ENCODE measurements at places on chromosomes 4 and X.

- no peak for DNase-seq
Observed at GRCh38 chr4:125639182-125639621, 324.4 kb downstream of the FAT4 start.

DNA sequence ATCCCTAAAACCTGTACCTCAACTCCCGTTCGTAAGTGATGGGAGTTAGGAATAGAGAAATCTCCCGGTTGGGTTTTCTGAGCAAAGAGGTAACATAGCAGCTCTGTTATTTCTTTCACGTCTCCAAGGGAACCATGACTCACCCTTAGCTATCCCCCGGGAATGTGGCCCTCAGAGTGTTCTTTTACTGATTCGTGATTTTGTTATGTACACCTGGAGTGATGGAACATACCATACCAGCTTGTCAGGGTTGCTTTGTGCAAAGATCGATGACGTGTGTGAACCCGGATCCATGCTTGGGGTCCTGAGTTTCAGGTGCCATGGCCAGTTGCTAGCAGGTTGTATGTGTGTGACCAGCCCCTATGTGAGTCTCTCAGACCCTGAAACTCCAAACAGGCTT lies 52.6 kb downstream of the HPRT1 start:
- no peak for DNase-seq

DNA sequence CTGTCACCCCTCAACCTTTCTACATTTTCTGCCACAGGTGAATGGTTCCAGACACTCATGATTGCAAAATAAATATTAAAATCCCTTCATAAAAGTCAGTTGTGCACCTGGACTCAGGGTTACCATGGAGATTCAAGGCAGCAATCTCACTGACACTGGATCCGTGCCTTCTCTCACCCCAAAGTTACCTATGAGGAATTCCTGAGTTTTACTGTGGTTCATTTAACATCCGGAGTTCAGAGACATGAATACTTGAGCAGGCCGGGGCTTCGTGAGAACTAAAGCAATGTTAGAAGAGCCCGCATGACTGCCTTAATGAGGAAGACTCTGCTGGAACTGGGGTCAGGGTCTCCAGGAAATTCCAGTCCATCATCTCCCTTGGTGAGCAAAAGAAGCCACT lies 12.5 kb upstream of the CLNK start:
- DNase-seq, result no peak

- no peak for DNase-seq
Observed at GRCh38 chr4:64889906-64890610, 480.8 kb upstream of the TECRL start.

DNA sequence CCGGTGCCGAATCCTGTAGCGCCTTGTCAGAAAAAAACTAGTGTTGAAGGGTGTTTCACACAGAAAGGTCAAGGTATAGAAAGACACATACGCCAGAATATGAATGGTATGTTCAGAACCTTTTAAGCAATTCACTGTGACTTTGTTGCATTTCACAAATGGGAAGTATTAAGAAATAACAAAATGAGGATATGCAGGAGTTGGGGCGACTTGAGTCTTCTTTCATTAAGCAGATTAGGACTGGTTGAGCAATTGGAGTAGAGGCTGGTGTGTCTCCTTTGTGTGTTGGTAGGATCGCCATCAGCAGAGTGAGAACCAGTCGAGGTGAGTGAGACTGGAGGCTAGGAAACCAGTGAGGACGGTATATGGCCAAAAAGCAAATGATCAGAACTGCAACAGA lies 1454.5 kb upstream of the TENM3 start:
- DNase-seq, result no peak

GRCh38 chr4:131509521-131509920 lies 1639.6 kb upstream of the PCDH10 start:
- no peak for DNase-seq

DNA sequence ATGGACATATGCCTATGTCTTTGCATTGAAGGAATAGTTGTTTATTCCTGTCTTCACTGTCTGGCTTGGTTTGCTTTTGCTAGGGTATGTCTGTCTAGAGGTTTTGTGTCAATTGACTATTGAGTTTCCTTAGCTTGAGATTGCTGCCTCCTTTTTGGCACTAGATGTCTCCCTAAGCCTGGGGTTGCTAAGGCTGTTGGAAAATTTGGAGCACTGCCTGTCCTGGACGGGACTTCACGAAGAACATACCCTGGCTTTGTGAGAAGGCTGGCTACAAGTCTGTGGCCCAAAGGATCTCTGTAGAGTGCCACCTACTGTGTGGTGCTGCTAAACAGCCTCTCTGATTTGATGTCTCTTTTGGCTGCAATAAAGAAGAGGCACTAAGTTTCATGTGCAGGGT lies 183.8 kb upstream of the NUDT10 start:
- no peak for DNase-seq

DNA sequence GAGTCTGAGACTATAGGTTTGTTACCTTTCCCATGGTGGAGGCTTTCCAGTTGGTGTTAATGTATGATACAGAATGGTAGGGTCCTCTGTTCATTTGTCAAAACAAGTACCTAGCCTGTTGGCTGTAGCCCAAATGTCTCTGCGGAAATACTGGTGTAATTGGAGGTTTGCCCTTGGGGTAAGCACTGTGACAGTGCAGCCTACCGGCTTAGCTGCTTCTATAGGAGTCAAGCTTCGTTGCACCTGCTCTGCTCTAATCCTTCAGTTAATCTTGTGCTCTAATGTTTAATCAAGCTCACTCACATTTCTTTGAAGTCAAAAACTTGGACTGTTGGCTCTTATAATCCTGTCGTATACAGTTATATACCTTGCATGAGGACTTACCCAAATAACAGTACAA lies 203.4 kb downstream of the CCNG2 start:
- DNase-seq, result no peak

GRCh38 chr4:105510245-105510644 lies 36.4 kb upstream of the PPA2 start:
- DNase-seq, result no peak

DNA sequence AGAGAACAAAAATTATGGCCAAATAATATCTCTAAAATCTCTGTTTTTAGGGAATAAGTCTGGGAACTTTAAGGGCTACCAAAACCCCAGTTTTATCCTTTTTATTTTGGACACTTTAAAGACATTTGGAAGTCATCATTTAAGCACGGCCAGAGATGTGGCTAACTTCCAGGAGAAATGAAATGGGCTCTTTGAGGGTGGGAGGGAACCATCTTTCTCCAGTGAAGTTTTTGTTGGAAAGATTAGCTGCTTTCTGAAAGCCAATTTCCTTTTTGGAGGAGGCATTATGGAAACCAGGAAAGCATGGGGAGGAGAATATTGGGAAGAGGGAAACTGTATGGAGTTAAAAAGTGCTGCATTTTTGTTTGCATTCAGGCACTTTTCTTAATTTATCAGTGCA lies 4.8 kb downstream of the VSIG1 start:
- no peak for DNase-seq

DNA sequence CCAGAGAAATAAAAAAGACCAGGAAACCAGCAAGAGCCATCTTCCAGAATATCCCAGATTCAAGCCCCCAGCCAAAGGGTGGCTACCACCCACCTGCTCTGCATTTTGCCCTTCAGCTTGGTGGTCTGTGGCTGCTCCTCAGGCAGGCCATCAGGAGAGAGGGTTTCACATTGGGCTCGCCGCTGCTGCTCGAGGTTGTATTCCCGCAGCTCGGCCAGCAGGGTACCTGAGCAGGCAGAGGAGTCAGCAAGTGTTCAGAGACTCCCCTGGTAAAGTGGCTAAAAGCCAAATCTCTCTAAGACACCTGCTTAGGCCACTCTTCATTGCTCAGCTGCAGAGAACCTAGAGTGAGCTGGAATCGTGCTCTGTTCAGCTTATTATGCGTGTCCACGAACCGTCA lies 110.8 kb upstream of the HSD17B10 start:
- no peak for DNase-seq

- DNase-seq, result no peak
Observed at GRCh38 chr4:3266076-3266475, 17.1 kb downstream of the MSANTD1 start.

GRCh38 chr4:93731456-93731855 lies 97.1 kb upstream of the ATOH1 start:
- no peak for DNase-seq

DNA sequence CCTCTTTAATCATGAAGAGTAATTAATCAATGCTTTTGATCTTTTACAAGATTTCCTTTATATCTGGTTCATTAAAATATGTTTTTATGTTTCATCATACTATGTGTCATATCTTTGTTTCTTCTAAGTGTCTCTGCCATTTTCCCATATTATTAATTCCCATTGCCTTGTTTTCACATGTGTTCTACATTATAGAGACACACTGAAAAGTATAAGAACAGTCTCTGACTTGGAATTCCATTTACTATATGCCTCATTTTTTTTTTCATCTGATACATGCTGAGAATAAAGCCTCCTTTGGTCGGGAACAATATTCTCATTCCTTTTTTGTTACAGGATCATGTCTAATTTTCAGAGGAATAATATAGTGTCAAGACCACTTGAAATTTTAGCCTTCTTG lies 4.3 kb downstream of the BANK1 start:
- no peak for DNase-seq

DNA sequence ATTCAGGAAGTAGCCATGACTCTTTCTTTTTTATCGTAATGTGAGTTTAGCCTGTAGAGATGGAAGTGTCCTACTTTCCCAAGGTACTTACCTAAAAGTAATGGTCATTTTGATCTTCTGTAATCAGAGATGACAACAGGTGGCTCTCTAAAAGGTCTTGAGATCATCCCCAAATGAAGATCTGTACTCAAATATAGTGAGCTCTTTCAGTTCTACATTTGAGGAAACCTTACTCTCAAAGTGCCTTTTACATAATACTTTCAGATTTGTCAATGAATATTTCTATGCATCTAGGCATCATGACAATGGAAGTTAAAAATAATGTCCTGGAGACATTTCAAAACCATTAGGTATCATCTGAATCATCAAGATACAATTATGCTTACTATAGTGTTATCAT lies 17.2 kb upstream of the MND1 start:
- DNase-seq, result no peak

DNA sequence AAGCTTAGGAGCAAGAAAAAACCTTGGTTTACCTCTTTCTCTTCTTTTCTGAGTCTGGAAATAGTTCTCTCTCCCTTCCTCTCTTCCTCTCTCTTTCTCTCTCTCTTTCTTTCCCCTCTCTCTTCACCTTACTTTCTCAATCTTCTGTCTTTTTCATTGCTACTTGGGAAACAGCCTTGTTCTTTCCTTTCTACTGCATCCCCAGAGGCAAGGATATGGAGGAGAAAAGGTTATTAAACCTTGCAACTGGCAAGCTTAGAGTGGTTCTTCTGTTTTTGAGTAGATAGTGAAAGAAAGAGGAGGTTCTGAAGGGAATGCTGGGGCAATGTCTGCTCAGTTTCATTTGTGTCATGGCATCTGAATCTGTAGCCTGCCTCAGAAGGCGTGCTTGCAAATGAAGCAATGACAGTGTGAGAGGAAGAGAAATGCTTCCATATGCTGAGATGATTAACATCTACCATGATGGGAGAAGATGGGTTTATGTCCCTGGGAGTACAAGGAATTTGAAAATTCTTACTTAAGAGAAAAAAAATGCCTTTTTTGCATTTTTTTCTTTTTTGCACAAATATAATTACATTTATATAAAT lies 190.6 kb downstream of the CEP135 start:
- DNase-seq, result no peak

DNA sequence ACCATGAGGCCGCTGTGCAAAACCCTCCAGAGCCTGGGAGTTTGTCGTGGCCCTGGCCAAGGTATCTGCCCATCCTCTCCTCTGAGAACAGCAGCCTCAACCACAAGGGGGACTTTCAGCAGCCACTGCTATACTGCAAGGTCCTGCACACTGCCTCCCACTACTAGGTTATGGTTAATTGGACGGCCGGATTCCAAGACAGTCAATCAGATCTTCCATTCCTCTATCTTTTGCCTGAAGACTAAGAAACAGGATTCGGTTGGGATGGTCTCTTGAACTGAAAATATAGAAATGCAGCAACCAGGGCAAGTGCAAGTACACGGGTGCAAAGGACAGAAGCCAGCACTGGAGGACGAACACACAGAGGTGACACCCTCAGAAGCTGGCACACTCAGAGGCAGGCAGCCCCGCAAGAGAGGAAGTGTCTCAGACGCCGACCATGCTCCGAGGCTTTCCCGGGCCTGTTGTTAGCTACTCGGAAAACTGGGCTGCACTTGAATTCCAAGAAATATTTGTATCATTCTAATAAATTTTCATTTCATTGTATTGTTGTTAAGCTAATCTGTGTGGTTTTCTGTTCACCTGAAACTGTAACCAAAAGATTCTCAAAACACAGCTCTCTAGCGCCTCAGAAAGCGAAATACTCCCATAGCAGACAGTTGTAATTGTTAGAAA lies 63.3 kb downstream of the AFAP1 start:
- no peak for DNase-seq

DNA sequence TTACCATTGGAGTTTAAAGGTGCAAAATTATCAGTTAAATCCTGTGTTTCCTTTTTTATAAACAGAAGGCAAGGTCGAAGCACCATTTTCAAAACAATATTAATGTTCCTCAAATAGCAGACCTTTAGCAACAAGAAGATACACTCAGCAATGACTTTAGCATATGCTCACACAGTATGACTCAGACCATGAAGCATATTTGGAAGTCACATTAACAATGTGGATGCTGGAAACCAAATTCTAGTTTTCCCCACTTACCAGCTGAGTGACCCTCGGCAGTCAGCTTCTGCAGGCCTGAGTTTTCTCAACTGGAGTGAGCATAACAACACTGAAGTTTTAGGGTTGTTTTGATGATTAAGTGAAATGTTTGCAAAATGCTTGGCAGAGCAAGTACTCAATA lies 130.5 kb downstream of the ANK2 start:
- no peak for DNase-seq

- DNase-seq, result no peak
Observed at GRCh38 chr4:2803624-2804448, 11.0 kb downstream of the SH3BP2 start.

All from dorsolateral prefrontal cortex (tissue), 122 donors.